CD4-positive, alpha-beta T cell treated with Interleukin-1 beta for 1 hour (primary cell): ENCODE measurements at places on chromosomes 5 and 9.

GRCh38 chr5:112628214-112628980, 109.3 kb upstream of the APC start:
- DNase-seq: no peak

- DNase-seq: no peak
These were observed 131.5 kb downstream of the ARHGAP26 start for GRCh38 chr5:142901476-142902185.

DNA sequence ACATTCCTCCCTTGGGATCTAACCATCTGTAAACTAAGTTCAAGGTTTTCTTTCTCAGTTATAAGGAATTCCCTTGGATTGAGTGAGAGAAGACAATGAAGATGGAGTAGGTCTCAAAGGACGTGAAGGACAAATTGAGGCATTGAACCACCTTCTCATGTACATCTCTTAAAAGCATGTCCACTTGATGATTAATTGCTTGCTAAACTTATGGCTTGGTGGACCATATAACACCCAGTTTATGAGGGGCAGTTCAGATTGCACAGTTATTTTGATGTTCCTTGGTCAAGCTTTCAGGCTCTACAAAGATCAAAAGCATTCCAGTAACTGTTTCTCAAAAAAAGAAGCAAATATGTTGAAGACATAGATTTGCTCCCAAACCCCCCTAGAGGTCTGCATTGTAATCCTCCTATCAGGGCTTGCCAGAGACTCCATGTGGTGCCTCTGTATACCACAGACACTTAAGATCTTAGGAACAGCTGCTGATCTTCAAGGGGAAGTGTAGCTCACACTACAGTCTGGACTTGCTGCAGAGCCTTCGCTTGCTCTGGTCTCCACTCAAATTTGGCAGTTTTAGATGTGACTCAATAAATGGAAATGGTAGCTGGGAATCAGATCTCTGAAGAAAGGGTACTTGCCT, 56.9 kb upstream of the ALDH1A1 start:
- no peak for DNase-seq

DNA sequence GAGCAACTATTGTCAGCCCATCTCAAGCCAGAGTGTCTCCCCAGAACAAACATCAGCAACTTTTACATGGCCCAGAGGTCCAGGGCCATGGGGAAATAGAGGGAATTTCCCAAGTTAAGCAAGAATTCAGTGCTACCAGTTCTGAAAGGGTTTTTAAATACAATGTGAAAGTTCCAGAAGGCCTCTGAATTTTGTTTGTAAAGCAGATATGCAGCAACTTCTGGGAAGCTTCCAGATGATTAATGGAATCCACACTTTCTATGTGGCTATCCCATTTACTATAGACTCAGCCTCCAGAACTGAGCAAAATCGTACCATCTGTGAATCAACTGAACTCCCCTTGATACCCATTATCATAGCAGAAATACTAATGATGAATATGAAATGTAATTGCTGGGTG, 93.8 kb downstream of the FEM1C start:
- DNase-seq: peak; percentile 4

GRCh38 chr5:120684749-120685415, 220.8 kb downstream of the PRR16 start:
- no peak for DNase-seq

GRCh38 chr5:66113160-66113559, 30.9 kb upstream of the SREK1 start:
- DNase-seq: no peak

GRCh38 chr9:131348631-131349521, 45.0 kb upstream of the PRRC2B start:
- DNase-seq: no peak

- no peak for DNase-seq
These were observed 118.6 kb downstream of the ADAMTS2 start for GRCh38 chr5:179226696-179227095.

- DNase-seq: no peak
These were observed 175.9 kb downstream of the ZDHHC21 start for GRCh38 chr9:14517154-14517906.

DNA sequence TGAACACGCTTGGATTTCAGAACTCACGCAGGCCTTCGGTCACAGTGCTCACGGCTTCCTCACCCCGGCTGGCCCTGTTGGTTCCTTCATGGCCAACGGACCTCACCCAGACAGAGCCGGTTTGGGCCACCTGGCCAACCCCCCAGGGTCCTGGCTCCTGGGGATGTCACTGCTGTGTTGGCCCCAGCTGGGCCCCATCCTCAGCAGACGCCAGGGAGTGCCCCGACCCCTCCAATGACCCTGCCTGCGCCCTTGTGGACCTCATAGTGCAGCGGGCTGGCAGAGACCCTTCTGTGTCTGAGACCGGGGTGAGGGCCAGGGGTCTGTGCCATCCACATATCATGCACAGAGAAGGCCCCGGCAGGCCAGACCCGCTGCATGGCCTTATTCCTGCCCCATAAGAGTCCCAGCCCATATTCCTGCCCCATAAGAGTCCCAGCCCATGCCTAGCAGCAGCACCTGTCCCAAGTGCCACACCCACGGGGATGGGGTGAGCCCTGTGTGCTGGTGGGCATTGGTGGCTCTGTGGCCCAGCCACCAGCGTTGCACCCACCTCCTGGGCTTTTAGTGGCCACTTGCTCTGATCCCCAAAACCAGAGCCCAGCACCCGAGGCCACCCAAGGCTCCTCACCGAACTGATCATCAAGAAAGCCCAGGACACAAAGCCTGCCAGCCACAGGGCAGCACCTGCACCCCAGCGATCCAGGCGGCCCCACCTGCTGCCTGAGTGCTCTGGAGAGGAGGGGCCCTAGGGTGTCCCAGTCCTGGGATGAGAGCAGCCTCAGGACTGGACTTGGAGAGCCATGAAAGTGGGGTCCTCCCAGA, 1.3 kb upstream of the LPCAT1 start:
- DNase-seq: no peak

GRCh38 chr9:16730162-16730561, 140.3 kb downstream of the BNC2 start:
- DNase-seq: no peak

- DNase-seq: no peak
These were observed 47.2 kb downstream of the RFX3 start for GRCh38 chr9:3478549-3478953.

DNA sequence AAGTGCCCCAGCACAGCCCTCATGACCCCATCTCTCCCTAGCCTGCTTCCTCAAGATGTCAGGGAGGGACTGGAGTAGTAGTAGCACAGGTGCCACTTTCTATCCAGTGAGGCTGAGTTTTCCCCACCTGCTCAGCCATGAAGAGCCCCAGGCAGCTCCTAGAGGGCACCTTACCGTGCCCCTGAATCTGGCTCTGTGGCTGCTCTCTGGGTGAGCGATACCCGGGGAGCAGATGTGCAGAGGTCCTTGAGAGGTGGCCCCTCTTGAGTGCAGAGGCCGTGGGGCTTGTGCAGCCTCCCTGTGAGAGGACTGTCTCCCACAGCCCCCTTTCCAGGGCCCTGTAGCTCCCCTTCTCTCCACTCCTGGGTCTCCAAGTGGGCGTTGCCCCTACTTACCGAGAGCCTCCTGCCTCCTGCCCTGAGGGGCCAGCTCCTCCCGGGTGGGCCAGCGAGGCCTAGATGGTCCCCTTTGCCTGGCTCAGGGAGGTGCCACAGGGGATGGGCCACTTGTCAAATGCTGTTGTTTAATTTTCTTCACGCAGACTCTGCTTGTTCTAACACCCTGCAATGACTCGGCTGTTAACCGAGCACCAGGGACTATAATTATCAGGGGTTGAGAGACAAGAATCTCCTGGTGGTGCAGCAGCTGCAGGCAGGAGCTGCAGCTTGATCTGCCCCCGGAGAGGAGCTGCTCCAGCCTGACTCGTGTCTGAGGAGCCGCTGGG, 29.6 kb upstream of the PITX1 start:
- DNase-seq: no peak

GRCh38 chr9:89421595-89421994, 76.3 kb downstream of the SEMA4D start:
- DNase-seq: no peak

- DNase-seq: no peak
These were observed 88.1 kb downstream of the PAX5 start for GRCh38 chr9:36945999-36946398.

- no peak for DNase-seq
These were observed 66.0 kb downstream of the MYO10 start for GRCh38 chr5:16869821-16870796.

DNA sequence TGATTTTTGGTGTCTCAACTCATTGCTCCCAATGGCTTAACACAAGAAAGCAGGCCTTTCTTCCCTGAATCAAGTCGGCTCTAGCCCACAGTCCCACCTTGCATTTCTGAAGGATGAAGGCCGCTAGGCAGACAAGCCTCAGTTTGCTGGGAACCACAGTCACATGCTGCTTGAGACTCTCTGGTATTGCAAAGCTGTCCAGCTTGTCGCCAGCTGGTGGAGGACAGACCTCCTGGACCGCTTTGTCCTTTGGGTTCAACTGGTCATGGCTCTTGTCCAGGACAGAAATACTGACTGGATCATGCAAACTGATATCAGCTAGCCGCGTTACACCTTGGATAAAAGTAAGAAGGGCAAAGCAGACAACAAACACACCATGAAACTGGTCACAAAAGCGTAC, 23.1 kb downstream of the DDX31 start:
- DNase-seq: no peak

- DNase-seq: no peak
These were observed 82.3 kb downstream of the RAI14 start for GRCh38 chr5:34738381-34738780.

DNA sequence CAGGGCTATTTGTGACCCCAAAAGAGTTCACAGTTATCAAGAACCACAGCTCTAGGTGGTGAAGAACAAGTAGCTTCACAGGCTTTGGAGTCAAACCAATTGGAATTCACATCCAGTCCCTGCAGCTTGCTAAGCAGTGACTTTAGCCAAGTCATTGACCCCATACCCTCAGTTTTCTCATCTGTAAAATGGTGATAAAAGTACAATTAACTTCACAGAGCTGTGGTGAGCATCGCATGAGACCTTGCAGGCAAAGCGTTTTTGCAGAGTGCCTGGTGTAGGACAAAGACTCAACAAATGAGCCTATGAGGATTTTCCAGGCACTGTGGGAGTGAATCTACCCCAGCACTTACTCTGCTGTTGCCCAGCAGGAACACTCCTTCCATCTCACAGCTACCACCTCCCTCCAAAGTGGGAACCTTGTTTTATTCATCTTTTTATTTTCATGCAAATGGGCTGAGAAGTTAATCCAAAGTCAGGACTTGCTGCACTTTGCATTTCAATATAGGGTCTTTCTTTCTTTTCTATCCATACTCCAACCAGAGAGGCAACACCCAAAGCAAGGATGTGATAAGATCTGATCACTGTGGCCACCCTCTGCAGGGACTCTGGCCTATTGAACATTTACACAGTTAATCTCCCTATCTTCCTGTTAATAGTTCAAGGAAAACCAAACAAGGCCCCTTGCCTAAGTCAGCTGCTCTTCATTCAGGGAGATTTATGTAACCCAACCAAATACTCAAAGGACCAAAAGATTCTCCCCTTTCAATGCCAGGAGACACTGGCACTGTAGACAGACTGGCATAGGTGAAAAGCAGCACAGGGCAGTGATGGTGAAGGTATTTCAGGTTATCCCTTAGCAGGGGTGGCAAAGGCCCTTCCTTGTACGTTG, 41.9 kb downstream of the ABCA1 start:
- no peak for DNase-seq

- DNase-seq: no peak
These were observed 15.6 kb upstream of the CARD19 start for GRCh38 chr9:93080406-93080805.

GRCh38 chr9:137366891-137367381, 56.0 kb downstream of the EXD3 start:
- DNase-seq: no peak

DNA sequence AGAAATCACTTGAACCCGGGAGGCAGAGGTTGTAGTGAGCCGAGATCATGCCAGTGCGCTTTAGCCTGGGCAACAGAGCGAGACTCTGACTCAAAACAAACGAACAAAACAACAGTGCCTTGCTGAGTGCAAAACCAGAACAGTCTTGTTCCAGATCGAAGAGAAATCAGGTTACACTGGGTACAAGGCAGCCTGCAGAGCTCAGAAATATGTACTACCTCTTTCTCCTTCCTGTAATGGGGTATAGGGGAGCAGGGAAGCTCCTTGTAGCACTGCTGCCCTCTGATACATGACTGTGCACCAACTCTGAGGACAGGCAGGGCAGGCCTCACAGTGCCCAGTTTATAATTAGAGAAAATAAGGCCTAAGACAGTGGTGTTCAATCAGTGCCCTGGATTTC, 24.7 kb downstream of the TBC1D2 start:
- no peak for DNase-seq

GRCh38 chr9:114446672-114447450, 58.4 kb downstream of the WHRN start:
- no peak for DNase-seq

DNA sequence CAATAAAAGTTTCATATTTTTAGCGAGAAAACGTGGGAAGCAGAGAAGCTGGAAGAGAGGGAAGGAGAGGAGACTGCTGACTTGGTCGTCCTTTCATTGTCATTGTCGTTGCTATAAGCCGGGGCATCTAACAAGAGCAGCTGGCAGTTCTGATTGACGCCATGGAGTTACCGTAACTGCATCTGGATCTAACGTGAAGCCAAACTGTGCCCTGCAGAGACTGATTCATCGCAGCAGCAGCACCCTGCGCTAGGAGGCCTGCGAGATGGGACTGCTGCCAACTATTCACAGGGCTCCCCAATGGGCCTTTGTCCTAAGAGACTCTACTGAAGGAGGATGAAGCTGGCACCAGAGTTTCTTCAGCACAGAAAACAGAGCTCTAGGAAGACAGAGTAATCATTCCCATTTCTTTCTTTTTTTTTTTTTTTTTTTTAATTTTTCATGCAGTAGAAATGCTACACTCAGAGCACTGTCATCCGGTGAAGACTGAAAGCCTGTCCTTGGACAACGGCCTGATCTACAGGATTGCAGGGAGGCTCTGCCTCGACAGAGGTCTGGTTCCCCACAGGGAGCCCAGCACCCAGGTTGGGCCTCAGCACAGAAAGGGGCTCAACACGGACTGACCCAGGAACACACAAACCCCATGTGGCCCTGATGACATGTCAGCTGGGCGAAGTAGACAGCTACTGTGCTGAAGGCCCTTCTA, 47.8 kb downstream of the RETREG1 start:
- no peak for DNase-seq

DNA sequence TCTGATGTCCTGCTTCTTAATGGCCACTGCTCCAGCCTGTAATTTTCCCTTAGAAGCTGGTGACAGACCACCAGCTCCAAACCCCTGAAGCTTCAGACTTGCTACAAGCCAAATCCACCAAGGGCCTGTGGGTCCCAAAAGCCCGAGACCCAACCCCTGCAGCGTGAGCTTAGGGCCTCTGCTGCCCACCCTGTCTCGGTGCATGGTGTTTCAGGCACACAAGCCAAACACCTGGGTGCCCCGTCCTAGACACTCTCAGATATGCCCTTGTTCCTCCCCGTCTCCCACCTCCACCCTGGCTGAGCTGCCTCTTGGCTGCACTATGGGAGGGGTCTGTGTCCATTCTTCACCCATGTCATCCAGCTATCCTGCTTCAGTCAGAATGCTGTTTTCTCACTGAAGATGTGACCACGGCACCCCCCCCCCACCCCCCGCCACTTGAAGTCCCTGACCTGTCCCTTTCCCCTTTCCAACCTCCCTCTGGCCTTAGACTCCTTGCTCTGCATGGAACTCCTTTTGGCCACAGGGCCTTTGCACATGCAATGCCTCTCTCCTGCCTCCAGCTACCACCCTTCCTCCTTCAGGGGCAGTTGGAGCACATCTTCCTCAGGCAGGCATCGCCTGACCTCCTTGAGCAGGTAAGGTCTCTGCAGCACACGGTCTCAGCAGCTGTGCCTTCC, 55.8 kb downstream of the ZNF354C start:
- DNase-seq: no peak

GRCh38 chr9:99063522-99063921, 41.4 kb upstream of the TGFBR1 start:
- DNase-seq: no peak
